ENCODE measurements at places on chromosomes 6 and 20.

GRCh38 chr6:32956176-32956575, 3.3 kb upstream of the HLA-DMA start:
- no peak for DNase-seq

DNA sequence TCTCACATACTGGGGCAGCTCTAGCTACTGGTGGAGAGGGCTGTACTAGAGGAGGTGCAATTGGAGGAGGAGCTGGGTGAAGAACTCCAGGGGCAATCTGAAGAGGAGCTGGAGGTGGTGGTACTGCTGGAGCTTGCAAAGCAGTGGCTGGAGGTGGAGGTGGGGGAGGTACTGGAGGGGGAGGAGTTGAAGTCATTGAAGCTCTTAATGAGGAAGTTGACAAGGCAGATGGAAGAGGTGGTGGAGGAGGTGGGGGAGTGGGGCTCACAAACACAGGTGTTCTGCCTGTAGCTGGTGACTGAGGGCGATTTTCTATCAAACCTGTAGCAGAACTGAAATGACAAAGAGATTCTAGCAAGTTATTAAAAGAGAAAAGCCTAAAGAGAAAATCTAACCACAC, 77.6 kb downstream of the WASF1 start:
- DNase-seq = no peak

DNA sequence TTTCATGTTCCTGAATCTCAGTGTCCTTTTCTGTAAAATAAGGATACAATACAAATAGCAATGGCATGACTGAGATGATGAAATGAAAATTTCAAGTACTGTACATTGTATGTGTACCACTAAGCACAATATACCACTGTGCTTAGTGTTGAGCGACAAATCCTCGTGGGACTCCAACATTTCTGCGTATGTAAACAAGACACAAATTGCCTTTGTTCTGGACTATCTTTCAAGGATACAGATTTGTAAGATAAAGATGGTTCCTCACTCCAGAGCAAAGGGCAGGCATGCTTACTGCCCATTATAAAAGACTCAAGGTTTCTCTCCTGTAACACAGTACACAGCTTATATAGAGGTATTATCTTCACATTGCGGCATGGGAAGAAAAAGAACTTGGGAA, 6.0 kb downstream of the RARS2 start:
- no peak for DNase-seq

DNA sequence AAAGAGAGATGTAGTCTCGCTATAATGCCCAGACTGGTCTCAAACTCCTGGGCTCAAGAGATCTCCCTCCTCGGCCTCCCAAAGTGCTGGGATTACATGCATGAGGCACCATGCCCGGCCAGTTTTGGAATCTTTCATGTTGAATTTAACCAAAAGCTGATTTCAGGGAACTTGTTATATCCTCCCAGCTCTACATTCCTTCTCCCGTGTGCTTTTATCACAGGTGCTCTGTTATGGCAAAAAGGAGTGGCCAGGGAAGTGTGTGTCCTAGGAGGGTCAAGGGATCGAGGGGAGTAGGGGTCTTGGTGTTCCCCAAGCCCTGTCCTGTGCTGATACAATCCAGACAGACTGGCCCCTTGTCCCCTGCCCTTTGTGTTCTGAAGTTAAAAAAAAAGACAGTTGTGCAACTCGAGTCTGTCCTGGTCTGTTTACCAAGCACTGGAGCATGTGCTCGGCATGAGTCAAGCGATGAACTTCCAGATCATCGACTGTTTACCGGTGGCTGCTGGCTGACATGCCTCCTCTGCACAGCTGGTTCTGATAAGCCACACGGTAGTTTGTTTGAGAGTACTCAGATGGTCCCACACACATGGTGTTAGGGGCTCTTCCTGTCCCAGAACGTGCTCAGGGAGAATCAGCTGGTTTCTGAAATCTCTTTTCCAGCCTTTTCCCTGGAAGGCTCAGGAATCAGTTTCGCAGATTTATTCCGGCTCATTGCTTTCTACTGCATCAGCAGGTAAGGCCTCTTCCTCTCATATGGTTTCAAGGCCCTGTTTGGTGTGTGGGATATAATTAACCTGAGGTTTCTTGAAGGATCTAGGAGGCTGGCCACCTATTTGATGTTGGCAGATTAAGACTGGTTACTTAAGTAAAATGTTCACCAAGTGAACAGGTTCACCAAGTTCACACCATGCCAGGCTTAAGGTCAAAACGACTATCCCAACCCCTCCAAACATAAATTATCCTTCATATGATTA, 52.6 kb upstream of the NAA20 start:
- DNase-seq = no peak

GRCh38 chr6:141562186-141562811, 570.4 kb upstream of the GJE1 start:
- no peak for DNase-seq

DNA sequence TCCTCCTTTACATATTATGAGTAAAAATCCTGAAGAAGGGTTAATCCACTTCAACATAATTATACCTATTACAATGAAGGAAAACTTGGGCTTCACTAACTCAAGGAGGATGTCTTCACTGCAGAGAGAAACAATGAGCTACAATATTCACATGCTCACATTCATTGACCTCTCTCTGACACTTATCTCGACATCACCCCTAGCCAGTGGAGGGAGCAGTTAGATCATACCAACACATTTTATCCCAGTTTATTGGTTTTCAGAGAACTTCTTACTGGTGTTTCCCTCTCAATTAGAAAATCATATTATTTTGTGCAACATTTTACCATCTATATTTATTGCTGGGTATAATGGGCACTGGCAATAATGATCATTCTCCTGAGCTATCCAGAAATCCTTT, 646.5 kb downstream of the TENT5A start:
- DNase-seq = no peak

- DNase-seq = no peak
Observed at GRCh38 chr6:130843575-130844320, 16.5 kb downstream of the SMLR1 start.

DNA sequence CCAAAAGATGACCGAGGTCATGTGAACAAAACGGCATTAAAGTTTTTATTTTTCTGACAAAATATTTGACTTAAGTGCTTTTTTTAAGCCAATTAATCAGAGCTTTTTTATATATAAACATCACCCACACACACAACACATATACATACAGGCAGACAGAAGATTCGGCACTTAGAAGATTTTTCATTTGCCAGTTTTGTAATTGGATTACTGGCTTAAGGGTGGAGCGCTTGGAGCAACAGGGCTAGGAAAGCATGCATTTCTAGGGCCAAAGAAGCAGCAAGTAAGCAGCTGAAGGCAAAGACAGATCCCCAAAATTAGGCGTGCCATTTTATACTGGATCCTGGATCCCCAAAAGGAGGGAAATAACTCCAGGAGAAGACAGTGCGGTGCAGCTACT, 30.3 kb downstream of the SAMD5 start:
- DNase-seq = no peak

DNA sequence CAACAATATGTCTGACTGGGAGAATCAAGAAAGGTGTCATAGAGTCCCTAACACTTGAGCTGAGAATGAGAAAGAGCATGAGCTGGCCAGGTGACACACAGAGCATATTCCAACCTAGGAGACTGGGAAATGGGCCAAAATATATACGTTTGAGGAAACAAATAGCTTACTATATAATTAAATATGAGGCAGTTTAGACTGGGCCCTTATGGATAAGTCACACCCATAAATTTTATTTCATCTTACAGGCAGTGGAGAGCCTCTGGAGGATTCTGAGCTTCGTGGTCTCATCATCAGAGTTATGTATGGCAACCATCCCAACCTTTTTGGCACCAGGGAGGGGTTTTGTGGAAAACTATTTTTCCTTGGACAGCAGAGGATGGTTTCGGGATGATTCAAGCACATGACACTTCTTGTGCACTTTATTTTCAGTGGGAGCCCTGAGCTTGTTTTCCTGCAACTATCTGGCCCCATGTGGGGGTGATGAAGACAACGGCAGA, 12.9 kb upstream of the NQO2 start:
- no peak for DNase-seq

- no peak for DNase-seq
Observed at GRCh38 chr6:140956571-140957369, 1176.0 kb upstream of the GJE1 start.

DNA sequence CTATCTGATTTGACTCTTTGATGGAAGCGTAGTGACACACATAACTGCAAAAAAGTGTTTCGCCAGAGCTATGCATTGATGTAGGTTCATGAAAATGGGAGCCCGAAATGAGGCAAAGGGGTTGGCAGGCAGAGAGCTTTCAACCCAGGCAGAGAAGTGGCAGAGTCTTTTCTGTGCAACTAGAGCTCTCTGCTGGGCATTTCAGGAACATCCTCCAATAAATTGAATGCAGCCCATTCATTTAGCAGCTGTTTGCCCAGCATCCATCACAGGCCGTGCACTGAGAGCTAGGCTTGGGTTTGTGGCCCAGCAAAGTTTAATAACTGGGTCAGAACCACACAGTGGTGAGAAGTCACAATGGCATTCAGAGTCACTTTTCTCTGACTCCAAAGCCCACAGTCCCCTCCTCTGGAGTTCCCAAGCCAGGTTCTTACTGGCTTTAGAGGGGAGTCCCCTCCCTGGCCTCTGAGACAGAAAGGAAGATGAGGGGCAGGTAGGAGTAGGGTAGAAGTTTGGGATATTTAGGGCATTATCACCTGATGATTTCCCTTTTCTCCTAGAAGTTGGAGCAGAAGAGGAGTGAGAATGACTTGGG, 31.8 kb upstream of the ELMO2 start:
- DNase-seq = no peak

DNA sequence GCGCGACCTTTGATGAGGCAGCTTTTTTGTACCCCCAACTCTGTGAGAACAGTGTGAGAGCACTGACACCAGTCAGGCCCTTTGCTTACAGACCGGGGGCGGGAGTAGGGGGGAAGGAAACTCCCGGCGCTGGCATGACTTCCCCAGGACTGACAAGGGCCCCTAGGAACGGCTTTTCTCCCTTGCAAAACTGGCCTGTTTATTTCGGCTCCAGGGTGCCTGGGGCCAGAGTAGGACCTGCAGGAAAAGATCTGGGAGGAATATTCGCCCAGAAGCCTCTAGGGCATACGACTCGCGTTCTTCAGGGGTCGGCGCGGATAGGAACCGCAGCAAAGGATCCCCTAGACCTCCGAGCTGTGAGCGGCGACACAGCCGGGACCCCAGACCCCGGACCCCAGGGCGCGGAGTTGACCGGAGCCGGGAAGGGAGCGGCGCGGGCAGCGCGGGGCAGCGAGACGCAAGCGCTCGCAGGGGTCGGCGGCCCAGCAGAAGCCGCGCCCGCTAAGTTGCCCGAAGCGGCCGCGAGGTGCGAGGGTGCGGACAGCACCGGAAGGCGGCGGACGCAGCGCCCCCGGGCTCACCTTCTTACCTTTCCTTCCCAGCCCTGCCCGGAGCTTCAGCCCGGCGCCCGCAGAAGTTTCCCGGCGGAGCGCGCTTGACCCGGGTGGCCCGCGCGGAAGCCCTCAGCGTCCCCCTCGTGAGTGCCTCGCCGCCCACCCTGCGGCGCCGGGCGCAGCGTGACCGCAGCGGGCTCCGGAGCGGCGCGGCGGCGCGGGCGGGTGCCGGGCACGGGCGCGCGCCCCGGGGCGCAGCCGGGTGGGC, at the start of gene POPDC3:
Gene POPDC3 (minus strand): TSS at position 771 of the 822 bp plus-strand sequence. CDS start 18,105 bp downstream, outside the sequence.
- no peak for DNase-seq

GRCh38 chr20:47233333-47234188, 122.9 kb downstream of the ZMYND8 start:
- no peak for DNase-seq

GRCh38 chr6:71289039-71289801, 609 bp downstream of the OGFRL1 start:
- no peak for DNase-seq

- no peak for DNase-seq
Observed at GRCh38 chr20:43564993-43565757, 6.3 kb downstream of the SGK2 start.

- DNase-seq = peak; percentile 12
Observed at GRCh38 chr6:21914121-21914973, 320.8 kb downstream of the SOX4 start.

GRCh38 chr6:5497896-5498578, 236.7 kb downstream of the FARS2 start:
- DNase-seq = no peak

DNA sequence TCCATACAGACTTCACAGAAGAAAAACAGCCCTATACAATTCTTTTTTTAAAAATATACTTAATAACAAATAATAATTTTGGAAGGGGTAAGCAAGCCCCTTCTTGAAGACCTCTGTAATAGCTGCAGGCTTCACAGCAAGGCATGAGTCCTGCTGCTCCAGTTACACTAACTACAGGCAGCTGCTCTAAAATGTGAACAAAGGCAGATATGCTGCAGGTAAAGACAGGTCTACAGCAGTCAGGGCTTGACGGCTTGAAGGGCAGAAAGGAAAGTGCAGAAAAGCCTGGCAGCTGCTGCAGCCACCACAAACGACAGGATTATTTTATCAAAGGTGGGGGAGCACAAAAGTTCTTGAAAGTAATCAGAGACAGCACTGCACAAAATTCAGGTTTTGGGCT, 11.3 kb downstream of the FAXC start:
- DNase-seq = no peak

DNA sequence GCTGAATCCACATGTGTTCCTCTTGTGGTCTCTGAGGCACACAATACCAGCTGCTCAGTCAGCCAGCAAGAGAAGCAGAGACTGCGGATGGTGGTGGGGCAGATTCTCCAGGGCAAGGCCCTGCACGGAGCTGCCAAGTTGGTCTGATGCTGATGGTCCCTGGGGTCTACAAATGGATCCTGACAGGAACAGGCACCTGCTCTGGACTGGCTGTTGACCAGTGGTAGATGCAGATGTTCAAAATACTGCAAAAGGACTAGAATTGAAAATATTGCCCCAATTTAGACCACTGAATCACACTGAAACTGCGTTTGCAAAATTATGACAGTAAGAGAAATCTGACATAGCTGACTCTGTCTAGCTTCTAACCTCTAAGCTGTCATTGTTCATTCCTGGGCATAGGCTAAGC, 29.6 kb upstream of the TUBB2A start:
- DNase-seq = no peak

- no peak for DNase-seq
Observed at GRCh38 chr20:61699495-61700374, 365.9 kb downstream of the TAF4 start.

DNA sequence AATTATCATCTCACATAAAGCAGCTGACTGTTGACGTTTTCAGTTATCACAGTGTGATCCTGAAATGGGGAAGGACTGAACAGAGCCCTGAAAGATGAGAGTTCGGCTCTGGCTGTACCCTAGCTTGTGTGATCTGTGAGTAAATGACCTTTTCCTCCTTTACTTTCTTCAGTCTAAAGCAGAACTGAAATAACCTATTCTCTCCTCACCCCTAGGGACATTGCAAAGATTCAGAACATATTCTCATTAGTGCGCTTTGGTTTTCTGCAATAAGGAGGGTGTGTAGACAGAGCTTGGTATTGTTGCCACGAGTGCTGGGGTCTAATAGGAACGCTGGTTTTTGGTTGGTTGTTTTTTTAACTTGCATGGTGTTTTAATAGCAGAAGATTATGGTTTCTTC, 16.7 kb downstream of the FARS2 start:
- DNase-seq = no peak

Data from stimulated activated CD8-positive, alpha-beta memory T cell treated with anti-CD3 and anti-CD28 coated beads, Interleukin-7, amount 100 ng/mL, for 1 hour (primary cell).